ENCODE measurements at places on chromosomes 5 and 9.

GRCh38 chr5:82347201-82347865 is 69.2 kb upstream of the RPS23 start:
- DNase-seq: no peak

GRCh38 chr9:75111019-75111622 is 22.8 kb downstream of the OSTF1 start:
- no peak for DNase-seq

GRCh38 chr5:145903867-145904266 is 31.1 kb upstream of the GRXCR2 start:
- DNase-seq: no peak

DNA sequence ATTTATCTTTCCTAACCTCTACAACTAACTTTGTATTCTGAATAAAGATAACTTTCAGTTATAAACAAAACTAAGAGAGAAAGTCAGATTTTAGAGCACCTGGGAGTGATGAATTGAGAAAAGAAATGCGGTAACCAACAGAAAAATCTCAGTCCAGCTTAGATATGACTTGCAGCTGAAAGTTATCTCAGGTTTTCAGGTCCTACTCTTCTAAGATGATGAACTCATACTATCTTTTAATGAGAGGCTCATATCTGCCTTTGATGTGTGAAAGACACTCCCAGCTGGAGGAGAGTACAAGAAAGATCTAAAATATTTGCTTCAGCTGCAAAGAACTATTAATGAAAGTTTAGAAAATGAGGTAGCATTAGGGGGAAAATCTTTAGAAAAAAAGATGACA is 190.5 kb downstream of the DENND1A start:
- no peak for DNase-seq

DNA sequence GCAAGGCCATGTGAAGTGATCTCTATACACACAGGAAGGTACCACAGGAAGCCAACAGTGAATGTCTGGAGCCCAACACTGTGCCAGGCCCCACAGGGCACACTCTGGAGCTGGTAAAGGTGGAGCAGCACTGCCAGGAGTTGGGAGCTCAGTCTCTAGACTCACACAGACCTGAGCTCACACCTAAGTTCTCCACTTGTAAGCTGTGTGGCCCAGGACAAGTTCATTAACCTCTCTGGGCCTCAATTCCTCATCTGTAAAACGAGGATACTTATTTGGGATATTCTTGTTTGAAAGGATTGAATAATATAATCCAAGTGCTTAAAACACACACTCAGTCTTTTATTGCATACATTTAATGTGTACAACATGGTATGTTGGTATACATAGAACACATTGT is 60.6 kb upstream of the IQGAP2 start:
- no peak for DNase-seq

- DNase-seq: no peak
Measured at GRCh38 chr9:84123648-84124406, 143.2 kb downstream of the RMI1 start.

DNA sequence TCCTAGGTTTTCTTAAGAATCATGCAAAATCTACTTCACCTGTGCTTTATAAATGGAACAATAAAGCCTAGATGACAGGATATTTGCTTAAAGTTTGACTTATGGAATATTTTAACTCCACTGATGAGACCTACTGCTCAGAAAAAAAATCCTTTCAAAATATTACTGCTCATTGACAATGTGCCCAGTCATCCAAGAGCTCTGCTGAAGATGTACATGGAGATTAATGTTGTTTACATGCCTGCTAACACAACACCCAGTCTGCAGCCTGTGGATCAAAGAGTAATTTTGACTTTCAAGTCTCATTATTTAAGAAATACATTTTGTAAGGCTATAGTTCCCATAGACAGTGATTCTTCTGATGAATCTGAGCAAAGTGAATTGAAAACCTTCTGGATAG is 889.6 kb downstream of the CDH18 start:
- DNase-seq: no peak

- no peak for DNase-seq
Measured at GRCh38 chr5:73121119-73121463, 716 bp downstream of the TMEM171 start.

- DNase-seq: no peak
Measured at GRCh38 chr5:10420468-10420867, 21.2 kb upstream of the ROPN1L start.

DNA sequence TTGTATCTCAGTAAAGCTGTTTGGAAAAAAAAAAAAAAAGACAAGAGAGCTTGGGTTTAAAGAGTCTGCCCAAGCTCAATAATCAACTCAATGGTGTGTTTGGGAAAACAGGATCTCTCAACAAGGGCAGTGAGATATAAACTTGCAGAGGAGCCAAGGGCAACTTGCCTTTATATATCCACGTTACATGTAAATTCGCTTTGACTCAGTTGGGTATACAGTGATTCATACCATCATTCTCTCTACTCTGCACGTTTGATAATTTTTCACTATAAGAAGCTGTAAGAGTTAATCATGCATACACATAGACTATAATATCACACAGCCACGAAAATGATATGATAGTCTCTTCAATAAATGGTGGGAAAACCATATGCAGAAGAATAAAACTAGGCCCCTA is 24.9 kb downstream of the ADAM19 start:
- DNase-seq: no peak

GRCh38 chr9:95644377-95644776 is 127.6 kb upstream of the PTCH1 start:
- no peak for DNase-seq

DNA sequence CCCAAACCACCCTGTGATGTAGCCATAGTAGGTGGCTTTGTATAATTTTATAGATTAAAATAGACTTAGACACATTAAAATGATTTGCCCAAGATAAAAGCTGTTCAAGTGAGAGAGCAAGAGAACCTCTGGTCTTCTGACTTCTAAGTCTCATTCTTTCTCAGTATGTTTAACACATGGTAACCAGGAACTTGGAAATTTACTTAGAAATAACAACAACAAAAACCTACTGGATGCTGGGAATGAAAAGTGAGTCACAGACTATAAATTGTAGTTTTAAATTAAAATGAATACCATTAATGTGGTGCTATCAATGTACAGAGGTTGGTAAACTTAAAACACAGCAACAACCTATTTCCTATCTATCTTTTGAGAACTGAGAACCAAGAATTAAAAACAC is 30.4 kb downstream of the HMGCR start:
- no peak for DNase-seq

DNA sequence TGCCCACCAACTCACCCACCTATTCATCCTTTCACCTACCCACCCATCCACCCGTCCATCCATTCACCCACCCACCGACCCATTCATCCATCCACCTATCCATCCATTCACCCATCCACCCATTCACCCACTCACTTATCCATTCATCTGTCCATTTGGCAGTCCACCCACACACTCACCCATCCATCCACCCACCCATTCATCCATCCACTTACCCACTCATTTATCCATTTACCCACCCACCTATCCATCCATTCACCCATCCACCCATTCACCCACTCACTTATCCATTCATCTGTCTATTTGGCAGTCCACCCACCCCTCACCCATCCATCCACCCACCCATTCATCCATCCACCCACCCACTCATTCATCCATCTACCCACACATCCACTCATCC is 278.1 kb upstream of the IRX4 start:
- DNase-seq: no peak

- no peak for DNase-seq
Measured at GRCh38 chr9:115794921-115795475, 358.6 kb upstream of the PAPPA start.

DNA sequence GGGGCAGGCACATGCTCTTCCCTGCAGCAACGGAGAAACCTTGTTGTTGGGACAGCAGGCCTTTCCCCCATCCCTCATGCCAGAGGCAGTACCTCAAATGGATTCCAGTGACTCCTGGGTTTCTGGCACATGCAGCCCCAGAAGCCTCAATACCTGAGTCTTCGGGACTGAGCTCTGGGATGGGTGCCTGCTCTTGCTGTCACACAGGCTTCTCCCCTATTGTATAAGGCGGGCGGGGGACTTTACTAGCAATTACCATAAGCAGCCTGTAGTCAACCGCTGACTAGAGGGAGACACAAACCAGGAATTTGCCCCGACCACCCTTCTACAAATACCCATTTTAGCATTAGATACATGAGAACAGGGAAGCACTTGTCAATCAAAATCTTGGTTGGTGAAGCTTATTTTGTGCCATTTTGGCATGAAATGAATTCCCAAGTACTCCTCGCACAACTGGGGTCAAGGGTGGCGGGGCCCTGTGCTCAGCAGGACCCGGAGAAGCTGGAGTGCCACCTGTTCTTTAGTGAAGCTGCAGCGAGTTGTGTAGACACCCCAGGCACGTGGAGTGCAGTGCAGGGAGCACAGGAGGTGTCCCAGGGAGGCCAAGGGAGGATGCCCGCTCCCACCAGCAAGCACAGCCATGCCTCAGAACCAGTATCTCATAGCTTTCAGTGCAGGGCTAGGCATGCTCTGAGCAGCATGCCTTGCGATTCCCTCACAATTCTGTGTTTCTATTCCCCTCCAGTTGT is 21.2 kb downstream of the S1PR3 start:
- DNase-seq: no peak

GRCh38 chr5:35773967-35774366 is 82.7 kb upstream of the IL7R start:
- peak; percentile 42 for DNase-seq

GRCh38 chr9:86549401-86549811 is 195.2 kb upstream of the TUT7 start:
- DNase-seq: no peak

DNA sequence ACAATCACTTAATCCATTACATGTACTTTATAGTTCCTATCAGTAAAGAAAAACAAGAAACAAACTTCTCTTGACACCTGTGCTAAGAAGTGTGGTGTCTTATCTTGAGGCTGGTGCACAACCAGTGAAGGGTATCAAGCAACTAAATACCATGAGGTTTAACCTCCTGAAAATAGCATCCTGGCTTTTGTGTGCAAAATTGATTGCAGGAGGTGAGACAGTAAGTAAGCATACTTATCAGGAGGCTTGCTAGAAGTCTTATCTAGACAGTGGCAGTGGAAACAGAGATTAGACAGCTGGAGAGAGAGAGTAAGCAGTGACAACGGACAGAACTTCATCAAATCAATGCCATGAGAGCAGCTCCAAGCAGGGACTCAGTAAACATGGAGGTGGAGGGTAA is 730.3 kb downstream of the DNAH5 start:
- no peak for DNase-seq

- no peak for DNase-seq
Measured at GRCh38 chr9:107890921-107891465, 401.4 kb upstream of the KLF4 start.

GRCh38 chr9:36550135-36550534 is 22.6 kb upstream of the MELK start:
- no peak for DNase-seq

DNA sequence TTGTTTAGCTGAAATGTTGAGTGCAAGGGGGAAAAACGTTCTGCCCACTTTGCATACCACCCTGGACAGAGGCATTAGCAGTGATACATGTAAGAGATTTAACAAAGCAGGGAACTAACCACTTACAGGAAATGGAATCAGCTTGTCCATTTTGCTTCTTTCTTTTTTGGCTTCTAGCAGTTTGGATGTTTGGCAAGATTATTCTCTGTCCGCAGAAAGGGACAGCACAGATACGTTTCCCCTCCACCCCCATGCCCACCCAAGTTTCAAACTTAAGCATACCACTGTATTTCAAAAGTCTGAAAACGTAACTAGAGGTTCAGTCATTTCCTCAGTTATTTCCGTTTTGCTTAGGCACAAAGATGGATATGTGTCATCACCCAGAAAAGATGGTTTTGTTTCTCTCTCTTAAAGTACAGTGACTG is 118.4 kb downstream of the GDNF start:
- DNase-seq: peak; percentile 33

GRCh38 chr9:117486426-117486825 is 71.6 kb upstream of the ASTN2 start:
- DNase-seq: no peak

DNA sequence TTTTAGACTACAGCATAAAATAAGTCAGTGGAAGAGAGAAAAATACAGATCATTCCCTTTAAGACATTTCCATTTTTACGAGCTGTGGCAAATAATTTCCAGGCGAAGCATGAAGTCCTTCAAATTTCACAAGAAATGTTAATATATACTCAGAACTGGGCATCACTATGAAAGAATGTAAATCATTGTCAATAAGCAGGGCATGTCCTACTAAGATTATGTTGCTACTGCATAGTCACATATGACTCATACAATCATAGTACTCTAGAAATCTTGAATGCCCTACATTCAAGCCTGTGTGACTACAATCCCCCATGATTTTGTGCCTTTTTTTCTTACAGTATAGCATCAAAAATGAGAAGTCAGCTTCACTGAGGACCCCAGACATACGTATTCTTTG is 485.2 kb upstream of the FTMT start:
- DNase-seq: no peak

GRCh38 chr9:129624168-129624759 is 1.7 kb upstream of the NTMT1 start:
- DNase-seq: peak; percentile 80

- DNase-seq: no peak
Measured at GRCh38 chr5:117488976-117489500, 914.4 kb upstream of the SEMA6A start.

- no peak for DNase-seq
Measured at GRCh38 chr5:135393229-135393628, 5.8 kb downstream of the MACROH2A1 start.

DNA sequence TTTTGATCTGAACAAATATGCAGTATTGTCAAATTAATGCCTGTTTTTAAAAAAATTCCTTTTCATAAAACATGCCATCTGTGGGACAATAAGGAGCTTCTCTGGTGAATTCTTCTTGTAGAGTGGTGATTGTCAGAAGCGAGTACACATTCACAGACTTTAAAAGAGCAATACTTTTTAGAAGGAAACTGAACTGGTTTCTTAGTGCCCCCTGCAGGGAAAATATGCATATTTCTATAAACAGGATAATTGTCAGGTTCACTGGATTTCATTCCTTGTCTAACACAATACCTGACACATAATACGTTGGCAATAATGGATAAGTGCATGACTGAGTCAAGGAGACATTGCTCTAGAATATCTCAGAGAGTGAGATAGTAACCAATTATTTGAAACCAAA is 133.7 kb downstream of the KIF4B start:
- DNase-seq: no peak

DNA sequence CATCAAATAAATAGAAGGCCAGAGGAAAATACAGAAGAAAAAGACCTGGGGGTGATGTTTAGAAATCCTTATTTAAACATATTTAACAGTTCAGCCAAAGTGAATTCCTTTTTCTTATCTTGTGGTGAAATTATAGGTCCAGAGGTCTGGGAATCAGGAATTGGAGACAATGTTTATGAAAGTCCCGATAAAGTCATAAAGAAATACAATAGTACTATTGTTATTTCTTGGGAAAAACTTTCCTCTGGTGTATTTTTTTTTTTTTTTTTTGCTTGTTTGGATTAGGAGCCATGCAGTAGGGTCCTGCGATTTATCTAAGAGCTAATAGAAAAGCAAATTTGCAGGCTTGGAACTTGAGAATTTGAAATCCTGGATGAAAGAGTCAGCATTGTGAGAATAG is 426 bp downstream of the C7 start:
- DNase-seq: no peak

GRCh38 chr9:114202849-114203248 is 47.5 kb downstream of the COL27A1 start:
- DNase-seq: no peak

GRCh38 chr9:126156898-126157297 is 169.7 kb upstream of the MVB12B start:
- DNase-seq: no peak
